Hematopoietic multipotent progenitor cell treated with erythropoietin and hydrocortisone succinate and interleukin-3 and kit ligand, for 15 days (in vitro differentiated cells): ENCODE measurements at places on chromosomes 16 and 17.

DNA sequence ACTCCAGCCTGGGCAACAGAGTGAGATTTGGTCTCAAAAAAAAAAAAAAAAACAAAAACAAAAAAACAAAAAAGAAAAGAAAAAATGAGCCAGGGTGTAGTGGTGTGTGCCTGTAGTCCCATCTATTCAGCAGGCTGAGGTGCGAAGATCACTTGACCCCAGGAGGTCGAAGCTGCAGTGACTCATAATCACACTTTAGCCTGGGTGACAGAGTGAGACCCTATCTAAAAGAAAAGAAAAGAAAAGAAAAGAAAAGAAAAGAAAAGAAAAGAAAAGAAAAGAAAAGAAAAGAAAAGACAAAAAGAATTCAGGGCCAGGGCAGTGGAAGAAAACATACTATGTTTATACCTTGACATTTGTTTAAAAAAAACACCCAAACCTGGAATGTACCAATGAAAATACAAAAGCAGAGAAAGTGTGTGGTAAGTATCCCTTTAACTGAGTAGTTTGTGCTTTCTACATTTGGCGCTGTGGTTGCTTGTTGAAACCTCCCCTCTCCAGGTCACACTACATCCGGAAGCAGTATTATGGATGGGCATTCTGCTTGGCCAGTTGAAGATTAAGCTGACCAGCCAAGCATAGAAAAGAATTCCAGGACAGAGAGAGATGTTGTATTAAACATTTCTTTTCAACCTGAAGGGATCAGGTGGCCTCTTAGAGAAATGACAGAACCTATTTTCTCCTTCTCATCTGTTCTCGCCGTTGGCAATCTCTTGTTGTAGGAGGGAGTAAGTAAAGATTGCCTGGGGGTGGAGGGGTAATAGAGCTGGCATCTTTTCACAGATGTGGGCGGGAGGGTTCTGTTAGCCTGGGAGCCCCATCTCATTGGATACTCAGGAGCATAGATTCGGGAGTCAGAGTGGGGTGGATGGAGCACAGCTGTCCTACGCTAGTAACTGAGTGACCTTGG is 12.1 kb upstream of the PRKCB start:
- DNase-seq, result no peak

GRCh38 chr17:2023692-2024571 is 1.2 kb downstream of the RTN4RL1 start:
- DNase-seq, result no peak

- DNase-seq, result no peak
Observed at GRCh38 chr16:71504901-71505300, 15.8 kb upstream of the ZNF19 start.

- no peak for DNase-seq
Observed at GRCh38 chr17:51818777-51819176, 339.7 kb downstream of the CA10 start.

DNA sequence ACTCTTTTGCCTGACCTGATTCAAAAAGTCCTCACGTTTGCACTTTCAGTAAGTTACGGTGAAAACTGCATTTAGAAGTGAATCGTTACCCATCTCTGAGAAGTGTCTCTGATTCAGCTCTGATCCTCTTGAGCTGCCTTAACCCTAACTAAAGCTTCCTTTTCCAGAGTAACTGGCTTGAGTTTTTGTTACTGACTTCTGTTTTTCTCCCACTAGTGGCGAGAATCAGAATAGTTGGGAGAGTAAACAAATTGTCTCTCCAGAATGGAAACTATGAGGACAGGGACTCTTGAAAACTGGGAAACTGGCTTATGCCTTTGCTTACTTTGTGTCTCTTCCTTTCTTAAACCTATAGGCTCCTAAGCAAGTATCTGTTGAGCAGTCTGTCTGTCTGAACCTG is 31.3 kb upstream of the KPNB1 start:
- DNase-seq, result no peak

DNA sequence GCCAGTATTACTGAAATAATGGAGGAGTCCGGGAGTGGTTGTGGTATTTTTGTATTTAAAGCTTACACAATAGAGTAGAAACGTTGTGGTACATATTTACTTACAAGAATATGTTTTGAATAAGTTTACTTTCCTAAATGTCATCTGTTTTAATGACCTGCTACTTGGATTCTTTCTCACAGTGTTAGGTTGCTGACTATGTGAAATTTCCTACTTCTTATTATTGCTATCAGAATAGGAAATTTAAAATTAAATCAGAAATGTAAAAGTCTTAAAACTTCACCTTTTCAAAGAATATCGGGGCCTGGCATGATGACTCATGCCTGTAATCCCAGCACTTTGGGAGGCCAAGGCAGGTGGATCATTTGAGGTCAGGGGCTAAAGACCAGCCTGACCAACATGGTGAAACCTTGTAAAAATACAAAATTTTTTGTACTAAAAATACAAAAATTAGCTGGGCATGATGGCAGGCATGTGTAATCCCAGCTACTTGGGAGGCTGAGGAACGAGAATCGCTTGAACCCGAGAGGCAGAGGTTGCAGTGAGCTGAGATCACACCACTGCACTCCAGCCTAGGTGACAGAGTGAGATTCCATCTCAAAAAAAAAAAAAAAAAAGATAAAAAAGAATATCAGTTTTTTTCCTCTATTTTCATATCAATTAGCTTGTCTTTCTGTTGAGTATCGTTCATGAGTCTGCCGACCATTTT is 77.8 kb downstream of the VMP1 start:
- peak; percentile 23 for DNase-seq

- no peak for DNase-seq
Observed at GRCh38 chr17:69473841-69474831, 59.6 kb downstream of the MAP2K6 start.

- no peak for DNase-seq
Observed at GRCh38 chr17:61442136-61442775, 10.0 kb upstream of the TBX4 start.

GRCh38 chr16:8569650-8570346 is 20.5 kb downstream of the TMEM114 start:
- no peak for DNase-seq

DNA sequence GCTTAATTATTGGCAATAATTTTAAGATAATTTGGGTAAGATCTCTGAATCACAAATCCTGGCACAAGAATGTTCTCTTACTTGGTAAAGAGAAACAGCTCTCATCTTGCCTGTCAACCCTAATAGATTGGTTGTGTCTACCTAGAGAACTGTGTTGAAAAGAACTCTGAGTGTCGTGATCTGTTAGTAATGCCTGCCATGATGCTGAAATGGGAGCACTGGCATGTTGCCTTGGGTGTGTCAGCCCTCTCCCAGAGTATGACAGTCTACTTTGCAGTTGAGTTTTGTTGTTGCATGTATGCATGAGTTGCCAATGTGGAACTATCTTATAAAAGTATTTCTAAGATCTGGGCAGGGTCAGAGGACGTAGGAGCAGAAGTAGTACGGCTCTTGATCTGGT is 221.4 kb downstream of the MAF start:
- no peak for DNase-seq
